Hindlimb muscle (tissue), 1 donor: ENCODE measurements at places on chromosomes 5 and 9. TPM values are rescaled to one million over a fixed set of nuclear protein-coding genes. Genes with fewer than 3 reads are reported as not detected.
A peak's percentile ranks its signal among the peaks of the same experiment; 100 is the strongest.

GRCh38 chr5:101288633-101289032 lies 385.6 kb upstream of the ST8SIA4 start:
- DNase-seq, result no peak

- DNase-seq, result no peak
Observed at GRCh38 chr9:22228542-22228941, 218.1 kb upstream of the DMRTA1 start.

DNA sequence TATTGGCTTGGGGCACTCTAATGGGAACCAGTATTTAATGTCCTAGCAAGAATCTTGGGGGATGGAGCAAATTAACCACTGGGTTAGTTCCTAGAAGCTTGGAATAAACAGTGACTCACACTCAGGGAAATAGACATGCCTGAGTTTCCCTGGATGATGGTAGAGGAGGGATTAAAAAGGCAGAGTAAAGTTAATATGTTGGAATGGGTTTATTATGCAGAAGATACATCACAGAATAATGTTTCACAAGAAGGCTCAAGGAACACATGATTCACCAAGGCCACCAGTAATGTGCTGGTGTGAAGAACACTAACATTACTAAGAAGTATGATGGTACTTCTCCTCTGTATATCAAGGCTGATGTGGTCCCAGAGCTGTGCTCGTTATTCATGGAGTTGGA lies 752.9 kb upstream of the SEMA6A start:
- no peak for DNase-seq

DNA sequence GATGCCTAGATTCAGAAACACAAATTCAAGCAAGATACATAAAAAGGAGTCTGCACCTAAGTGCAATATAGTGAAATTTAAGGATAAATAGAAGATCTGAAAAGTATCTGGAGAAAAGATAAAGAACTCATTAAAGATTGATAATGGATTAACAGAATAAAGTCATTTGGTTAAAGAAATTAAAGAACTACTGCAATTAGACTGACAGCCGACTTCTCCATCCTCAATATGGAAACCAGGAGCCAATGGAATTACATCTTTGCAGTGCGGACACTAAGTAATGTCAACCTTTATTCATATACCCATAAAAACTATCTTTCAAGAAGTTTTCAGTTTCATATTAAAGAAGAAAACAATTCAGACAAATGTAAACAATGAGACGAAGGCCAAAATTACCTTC lies 81.0 kb downstream of the MRPL36 start:
- DNase-seq, result no peak

DNA sequence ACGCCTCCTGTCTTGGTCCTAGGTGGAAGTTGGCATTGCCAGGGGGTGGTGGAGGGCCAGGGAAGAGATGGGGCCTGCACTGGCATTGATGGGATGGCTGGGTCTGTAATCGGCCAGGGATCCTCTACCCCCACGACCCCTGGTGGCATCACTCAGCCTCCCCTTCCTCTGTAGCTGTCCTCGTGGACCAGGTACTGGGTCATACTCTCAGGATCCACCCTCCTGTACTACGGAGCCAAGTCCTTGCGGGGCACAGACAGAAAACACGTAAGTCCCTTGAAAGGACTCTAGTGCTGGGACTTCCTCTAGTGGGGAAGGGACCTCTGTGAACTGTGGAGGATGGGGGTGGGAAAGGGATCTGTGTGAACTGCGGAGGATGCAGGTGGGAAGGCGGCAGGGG lies 52.1 kb upstream of the GARNL3 start:
- no peak for DNase-seq

GRCh38 chr5:170302653-170303501 lies 5.3 kb upstream of the LCP2 start:
- peak; percentile 63 for DNase-seq

DNA sequence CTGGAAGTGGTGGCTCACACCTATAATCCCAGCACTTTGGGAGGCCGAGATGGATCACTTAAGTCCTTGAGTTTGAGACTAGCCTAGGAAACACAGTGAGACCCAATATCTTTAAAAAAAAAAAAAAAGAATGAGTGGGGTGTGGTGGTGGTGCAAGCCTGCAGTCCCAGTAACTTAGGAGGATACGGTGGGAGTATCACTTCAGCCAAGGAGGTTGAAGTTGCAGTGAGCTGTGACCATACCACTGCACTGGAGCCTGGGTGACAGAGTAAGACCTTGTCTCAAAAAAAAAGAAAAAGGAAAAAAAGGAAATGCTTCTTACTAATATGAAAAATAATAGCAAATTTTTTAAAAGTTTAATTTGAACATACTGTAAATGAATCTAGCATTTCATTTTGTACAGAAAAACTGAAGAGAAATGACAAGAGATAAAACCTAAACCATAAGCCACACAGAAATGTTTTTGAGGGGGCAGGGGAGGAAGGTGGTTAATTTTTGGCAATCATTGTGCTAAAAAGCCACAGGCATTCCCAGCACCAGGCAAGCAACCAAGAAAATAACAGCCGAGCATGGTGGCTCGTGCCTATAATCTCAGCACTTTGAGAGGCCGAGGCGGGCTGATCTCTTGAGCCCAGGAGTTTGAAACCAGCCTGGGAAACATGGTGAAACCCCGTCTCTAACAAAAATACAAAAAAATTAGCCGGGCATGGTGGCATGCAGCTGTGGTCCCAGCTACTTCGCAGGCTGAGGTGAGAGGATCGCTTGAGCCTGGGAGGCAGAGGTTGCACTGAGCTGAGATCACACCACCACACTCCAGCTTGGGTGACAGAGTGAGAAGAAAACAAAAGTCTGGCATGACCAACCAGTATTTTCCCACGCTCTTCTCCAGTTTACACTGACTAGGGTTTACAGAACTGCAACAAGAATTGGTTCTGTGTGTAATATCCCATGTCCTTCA lies 114.5 kb upstream of the NR5A1 start:
- DNase-seq, result no peak

DNA sequence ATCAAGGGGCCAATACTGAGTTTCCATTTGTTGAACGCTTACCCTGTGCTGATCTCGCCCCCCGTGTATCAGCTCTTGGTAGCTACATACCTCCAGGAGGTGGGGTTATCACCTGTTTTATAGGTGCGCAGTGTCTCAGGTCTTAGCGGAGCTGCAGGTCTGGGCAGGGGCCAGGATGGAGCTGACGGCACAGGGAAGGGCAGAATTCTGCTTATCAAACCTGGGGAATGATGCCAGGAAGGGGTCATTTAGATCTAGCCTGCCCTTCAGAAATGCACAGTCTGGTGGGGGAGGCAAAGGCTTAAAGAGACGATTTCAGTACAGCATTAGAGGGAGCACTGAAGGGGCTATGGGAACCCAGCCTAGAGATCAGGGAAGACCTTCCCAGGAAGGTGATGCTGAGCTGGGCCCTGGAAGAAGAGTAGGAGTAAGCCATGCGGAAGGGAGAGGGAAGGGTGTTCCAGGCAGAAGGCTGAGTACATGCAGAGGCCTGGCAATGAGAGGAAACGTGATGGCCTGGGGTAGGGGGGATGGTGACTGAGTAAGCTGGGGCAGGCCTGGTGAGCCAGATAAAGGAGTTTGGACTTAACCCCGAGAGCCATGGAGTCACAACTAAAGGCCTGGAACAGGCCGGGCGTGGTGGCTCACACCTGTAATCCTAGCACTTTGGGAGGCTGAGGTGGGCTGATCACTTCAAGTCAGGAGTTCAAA lies 31.5 kb downstream of the OLFML2A start:
- no peak for DNase-seq

DNA sequence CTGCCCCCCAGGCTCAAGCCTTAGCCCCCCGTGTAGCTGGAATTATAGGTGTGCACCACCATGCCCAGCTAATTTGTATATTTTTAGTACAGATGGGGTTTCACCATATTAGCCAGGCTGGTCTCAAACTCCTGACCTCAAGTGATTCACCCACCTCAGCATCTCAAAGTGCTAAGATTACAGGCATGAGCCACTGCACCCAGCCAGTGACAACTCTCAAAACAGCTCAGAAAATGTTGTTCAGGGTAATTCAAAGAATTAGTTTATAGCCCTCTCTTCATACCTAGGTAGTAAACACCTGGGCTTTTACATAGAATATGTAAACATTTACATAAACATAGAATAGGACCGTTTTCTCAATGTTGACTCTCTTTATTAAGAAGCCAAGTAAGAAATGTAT lies 168.7 kb downstream of the ENC1 start:
- DNase-seq, result no peak

GRCh38 chr9:125822902-125823301 lies 75.7 kb downstream of the PBX3 start:
- DNase-seq, result no peak

GRCh38 chr5:56986626-56986947 lies 34.7 kb upstream of the MIER3 start:
- DNase-seq, result no peak

DNA sequence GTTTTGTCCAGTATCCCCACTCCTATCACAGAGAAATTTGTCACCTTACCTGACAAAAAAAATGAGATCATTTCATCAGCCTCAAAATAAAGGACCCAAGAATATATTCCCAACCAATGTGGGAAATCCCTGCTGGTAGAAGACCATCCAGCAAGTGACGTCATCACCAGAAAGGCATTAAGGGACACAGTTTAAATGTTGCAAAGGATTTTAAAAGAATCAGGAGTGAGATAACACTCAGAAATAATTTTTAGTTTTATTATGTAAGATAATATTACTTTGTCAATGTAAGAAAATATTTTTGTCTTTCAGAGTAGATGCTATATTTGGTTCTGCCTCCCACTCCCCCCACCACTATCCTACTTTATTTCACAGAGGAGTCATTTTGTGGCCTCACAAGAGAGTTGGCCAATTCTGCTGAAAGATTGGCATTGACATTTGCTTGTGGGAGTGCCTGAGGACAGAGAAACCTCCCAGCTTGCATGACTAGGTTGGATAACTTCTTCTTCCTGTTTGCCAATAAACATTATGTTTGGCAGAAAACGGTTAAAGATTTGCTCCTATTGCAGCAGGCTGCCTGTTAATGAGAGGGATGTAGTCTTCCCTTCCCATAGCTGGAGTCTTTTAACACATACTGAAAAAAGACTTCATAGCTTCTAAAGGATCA lies 288.6 kb upstream of the DAB2 start:
- peak; percentile 49 for DNase-seq

- no peak for DNase-seq
Observed at GRCh38 chr9:34446468-34446891, 11.9 kb downstream of the FAM219A start.

DNA sequence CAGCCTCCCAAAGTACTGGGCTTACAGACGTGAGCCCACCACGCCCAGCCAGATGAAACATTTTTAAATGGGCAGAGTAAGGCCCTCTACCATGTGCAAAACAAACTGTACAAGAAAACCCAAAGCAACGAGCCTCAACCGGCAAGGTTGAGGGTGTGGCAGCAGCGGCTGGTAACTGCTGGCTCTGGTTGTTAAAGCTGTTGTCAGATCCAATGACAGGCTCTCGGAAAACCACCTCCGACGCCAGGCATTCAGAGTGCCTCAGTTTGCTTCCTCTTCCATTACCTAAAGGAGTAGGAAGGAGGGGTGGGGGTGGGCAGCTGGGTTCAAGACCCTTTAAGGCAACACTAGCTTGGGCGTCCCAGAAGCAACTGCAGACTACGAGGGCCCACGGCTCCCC lies 2.4 kb upstream of the ASB6 start:
- DNase-seq, result no peak

DNA sequence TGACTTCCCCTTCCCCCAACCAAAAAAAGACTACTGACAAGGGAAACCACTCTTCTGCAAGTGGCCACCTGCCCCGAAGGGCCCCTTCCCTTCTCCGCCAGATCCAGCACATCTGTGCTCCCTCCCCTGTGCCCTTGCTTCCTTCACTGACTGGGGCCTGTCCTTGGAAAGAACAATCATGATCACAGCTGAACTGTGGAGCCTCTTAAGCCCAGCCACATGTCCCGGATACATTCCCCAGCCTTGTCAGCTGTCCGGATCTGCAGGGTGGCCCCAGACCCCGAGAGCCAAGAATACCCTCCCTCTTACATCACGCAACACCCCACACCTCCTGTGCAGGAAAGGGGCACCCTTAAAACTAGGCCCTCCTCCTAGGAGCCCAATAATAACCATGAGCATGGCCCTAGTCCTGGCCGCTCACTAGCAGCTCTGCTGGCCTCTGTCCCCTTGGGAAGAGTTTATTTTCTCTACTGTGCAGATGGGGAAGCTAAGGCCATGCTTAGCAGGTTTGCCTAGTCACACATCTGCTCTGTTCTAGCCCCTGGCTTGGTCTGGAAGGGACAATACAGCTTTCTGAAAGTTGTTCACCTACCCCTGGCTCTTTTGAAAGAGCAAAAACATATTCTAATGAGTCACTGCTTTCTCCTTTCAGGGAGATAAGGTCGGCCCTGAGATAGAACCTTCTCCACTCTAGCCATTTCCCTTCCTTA lies 3.8 kb downstream of the SPRY4 start:
- peak; percentile 71 for DNase-seq

GRCh38 chr5:147509710-147510651 lies at the start of gene DPYSL3:
Gene DPYSL3, minus strand, starts transcription at chr5:147510068. Its CDS starts 210 bp downstream, at chr5:147509858.
- DNase-seq, result peak; percentile 83

GRCh38 chr9:134827559-134827958 lies 53.1 kb upstream of the FCN2 start:
- no peak for DNase-seq

Gene TTLL11
- polyA plus RNA-seq, result 27.9 TPM

Gene GFRA3
- polyA plus RNA-seq, result 2.8 TPM

Gene RPL12
- polyA plus RNA-seq, result 2,053 TPM

Gene PCDHA1
- polyA plus RNA-seq, result not detected

Gene UBE2D2
- polyA plus RNA-seq, result 112 TPM

Gene GCNT4
- 0.09 TPM for polyA plus RNA-seq

Gene POLK
- 19.0 TPM for polyA plus RNA-seq

Gene SLC6A19
- not detected for polyA plus RNA-seq

Gene ADGRD2
- not detected for polyA plus RNA-seq

Gene ATP6V1G1
- polyA plus RNA-seq, result 87.0 TPM

Gene MAMDC2
- polyA plus RNA-seq, result 5.4 TPM
